ENCODE measurements at places on chromosomes 1 and 21.
A peak's percentile ranks its signal among the peaks of the same experiment; 100 is the strongest.

- no peak for DNase-seq
These were observed 147.8 kb upstream of the CD34 start for GRCh38 chr1:208058756-208059155.

- no peak for DNase-seq
These were observed 27.1 kb downstream of the MTF2 start for GRCh38 chr1:93106226-93106625.

GRCh38 chr1:234987415-234988154, 141.1 kb downstream of the TOMM20 start:
- DNase-seq, result no peak

DNA sequence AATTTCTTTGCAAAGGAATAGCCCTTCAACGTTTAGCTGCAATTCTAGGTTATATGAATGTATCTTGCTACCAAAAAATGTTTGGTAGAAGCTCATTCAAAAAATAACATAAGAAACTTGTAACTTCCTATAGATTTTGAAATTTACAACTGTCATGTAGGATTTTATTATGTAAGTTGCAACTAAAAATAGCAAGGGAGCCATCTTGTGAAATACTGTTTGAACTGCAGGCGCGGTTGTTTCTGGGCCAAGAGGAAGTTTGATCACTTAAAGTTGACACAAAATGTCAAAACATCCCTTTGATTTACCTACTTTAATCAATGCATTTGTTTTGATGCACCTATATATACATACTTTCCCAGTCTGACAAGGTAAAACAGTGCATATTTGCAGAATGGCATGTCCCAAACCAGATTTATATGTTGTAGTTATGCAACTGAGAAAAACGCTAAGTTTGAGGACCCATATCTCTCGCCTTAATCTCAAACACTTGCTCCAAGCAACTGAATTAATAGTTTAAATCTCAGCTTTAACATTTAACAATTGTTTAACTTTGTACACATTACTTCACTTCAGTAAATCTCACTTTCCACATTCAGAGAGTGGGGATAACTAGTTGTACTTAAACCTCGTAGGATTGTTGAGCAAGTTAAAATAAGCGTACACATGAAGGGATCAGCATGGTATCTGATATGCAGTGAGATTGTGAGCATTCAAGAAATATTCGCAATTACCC, 63.9 kb downstream of the KCNK2 start:
- DNase-seq, result no peak

GRCh38 chr1:112247036-112247597, 148.9 kb upstream of the CTTNBP2NL start:
- no peak for DNase-seq

DNA sequence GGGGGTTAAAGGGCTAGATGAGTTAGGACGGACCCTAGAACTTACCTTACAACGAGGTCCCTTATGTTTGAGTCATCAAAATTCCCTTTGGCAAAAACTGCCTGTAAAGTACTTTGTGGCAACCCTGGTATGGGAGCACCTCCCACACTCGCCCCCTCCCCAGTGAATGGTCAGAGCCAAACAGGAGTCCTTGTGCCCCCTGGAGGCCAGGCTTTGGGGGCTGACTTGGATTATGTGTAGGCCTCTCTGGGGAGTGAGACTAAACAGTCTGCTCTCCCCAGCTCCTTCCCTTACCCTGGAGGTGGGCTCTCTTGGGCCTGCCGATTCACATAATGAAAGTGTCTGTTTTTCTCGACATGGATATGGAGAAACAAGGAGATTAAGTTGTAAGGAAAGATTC, 81.2 kb downstream of the ADCY10 start:
- no peak for DNase-seq

DNA sequence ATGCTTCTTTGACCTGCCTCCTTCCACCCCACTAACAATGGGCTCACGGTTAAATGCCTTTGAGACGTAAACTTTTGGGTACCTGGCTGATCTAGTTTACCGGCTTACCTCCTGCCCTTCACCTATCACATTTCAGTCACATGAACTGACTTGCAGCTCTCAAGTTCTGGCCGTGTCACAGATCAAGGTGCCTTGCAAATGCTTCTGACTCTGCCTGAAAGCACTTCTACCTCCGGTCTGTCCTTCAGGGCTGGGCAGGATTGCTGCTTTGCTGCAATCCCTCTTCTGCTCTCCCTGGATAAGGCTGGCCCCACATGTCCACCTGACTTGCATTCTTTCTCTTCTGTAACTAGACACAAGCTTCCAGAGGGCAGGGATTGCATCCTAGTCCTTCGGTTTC, 69.0 kb downstream of the GRIK1 start:
- DNase-seq, result no peak

- no peak for DNase-seq
These were observed 54.7 kb downstream of the MAP3K7CL start for GRCh38 chr21:29185172-29185571.

DNA sequence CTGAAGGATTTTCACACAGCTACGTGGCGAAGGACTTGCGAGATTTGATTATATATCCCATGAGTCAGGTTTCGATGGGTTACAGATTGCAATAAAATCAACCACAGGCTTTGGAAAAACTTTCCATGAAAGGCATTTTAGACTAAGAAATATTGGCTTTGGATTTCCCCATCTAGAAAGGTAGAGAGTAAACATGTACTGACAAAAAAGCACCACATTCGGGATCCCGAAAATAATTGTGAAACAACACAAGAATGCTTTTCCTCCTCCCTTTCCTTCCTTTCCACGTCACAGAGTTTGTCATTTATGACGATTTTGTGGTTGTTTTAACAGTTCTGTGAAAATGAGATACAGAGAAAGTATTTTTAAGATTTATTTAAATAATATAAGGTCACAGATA, 38.5 kb downstream of the TGFB2 start:
- no peak for DNase-seq

GRCh38 chr21:41825216-41825615, 53.9 kb downstream of the PRDM15 start:
- no peak for DNase-seq

DNA sequence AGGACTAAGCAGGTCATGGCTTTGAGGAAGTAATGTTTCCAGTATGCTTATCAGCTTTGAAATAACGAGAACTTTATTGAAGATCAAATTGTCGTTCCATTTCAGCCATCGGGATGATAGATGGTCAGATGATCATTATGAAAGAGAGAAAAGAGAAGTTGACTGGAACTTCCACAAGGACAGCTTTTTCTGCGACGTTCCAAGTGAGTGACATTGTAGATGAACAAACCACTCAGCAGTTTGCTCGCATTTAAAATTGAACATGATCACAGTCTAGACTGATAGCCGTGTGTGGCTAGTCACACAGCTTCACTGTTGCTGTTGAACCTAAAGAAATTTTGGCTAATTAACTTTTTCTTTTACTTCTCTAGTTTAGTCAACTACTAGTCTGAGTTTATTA, 151.1 kb downstream of the TLR5 start:
- DNase-seq, result no peak

DNA sequence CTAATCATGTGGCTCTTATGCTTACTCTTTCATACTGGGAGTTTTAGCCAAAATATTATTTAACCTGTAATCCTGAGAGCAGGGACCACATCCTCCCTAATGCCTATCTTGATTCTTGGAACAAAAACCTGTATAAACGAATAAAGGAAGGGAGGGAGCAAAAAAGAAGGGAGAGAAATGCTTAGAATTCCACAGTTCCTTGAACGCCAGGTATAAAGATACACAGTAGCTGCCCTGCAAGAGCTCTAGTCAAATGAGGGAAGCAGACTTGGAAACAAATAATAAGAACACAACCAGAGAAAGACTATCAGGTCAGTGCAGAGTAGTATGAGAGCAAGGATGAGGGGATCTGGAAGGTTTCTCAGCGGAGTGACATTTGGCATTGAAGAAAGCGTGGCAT, 116.3 kb downstream of the SLC30A10 start:
- peak; percentile 2 for DNase-seq

DNA sequence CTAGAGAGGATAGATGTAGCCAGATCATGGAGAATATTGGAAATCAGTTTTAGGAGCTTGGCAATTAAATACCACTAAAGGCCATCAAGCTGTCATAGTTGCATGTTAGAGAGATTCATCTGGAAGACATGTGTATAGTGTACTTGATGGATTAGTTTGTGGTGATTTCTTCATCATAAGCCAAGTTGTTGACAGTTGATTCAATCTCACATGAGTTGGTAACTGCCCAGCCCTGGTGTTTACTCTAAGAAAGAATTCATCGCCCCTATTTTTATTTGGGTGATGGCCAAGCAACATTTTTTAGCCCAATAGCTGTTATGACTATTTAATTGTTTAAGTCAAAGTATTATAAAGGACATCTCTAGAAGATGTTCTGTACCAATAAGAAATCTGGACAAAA, 737.6 kb downstream of the PLA2G4A start:
- no peak for DNase-seq

DNA sequence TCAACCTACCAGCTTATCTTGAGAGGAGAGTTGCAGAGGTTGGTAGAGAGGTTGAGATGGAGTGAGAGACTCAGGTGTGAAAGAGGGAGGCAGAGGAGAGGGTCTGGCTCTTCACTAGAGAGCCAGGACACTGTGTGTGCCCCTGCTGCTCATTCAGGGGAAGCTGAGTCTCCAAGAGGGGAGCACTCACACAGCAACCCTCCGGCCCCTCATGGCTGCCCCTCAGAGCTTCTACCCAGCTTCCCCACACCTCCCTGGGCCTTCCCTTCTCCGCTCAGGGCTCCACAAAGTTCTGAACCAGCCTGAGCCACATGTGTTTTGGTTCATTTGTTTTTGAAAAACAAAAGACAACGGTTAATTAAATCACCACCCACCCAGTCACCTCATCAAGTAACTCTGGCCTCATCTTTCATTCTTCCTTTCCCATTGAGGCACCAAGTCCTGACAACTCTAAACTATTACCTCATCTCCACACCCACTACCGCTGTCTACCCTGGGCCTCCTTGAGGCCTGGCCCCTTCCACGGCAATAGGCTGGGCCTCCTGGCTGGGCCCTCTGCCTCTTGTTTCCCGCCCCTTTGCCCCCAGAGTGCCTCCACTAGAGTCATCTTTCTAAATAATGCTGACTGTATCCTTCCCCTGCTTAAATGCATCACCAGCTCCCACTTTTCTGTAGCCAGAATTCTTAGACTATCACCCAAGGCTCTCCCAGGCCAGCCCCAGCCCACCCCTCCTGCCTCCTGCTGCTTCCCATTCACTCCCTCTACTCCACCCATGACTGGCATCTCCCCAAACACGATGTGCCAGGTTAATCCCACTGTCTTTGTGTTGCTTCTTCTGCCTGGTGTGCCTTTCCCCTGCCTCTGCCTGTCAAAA, 33.0 kb downstream of the TNNT2 start:
- DNase-seq, result no peak

GRCh38 chr1:244173769-244174168, 122.7 kb downstream of the ZBTB18 start:
- DNase-seq, result no peak

DNA sequence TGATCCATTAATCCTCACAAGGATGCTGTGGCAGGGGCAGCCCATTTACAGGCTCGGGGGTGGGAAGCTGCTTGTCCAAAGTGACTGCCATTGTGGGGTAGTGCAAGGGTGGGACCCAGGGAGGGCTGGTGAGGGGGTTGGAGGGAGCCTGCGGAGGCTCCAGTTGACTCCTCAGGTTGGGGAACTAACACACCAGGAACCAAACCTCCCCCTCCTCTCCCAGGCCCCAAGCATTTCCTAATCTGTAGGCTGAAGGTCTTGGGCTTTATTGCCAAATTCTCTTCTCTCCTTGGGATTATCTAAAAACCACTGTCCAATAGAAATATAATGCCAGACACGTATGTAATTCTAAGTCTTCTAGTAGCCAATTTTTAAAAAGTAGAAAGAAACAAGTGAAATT, 18.2 kb downstream of the IKBKE start:
- no peak for DNase-seq

DNA sequence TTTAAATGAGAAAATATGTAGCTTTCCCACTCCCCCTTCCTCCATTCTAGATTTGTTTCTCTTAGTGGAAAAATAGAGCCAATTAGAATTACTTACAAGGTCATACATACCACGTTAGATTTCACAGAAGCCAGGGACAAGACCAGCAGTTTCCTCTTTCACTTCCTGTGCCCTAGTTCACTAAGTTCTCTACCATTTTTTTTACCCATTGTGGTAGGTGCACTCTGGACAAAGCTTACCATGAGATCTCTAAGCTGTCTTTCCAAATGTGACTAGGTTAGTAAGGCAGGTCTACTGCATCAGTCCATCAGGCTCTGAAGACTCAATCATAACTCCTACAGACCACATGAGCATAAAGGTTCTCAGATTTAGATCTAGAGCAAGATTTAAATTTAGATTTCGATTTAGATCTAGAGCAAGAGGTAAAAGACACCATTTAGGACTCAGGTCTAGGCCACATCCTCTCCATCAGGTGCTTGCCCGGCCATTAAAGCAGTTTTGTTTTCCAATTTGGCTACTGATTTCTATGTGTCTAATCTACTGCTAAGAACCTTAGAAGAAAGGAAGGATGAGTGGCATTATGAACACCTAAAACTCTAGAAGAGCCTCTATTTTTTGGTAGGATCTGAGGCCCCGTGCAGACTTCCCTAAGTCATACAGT, 235.3 kb downstream of the FAF1 start:
- DNase-seq, result peak; percentile 61

DNA sequence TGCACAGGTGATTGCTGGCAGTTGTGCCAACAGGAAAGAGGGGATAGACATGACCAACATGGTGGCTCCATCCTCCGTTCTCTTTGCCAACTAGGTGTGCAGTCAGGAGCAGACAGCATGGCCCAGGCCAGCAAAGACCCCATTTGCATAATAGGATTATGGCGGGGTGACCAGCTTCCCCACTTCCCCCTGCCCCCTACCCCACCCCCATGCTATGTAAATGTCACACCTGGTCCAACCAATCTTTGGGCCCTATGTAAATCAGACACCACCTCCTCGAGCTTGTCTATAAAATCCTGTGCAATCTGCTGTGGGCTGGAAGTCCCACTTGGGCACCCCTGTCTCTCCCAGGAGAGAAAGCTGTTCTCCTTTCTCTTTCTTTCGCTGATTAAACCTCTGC, 146.0 kb downstream of the SLC30A10 start:
- DNase-seq, result no peak

DNA sequence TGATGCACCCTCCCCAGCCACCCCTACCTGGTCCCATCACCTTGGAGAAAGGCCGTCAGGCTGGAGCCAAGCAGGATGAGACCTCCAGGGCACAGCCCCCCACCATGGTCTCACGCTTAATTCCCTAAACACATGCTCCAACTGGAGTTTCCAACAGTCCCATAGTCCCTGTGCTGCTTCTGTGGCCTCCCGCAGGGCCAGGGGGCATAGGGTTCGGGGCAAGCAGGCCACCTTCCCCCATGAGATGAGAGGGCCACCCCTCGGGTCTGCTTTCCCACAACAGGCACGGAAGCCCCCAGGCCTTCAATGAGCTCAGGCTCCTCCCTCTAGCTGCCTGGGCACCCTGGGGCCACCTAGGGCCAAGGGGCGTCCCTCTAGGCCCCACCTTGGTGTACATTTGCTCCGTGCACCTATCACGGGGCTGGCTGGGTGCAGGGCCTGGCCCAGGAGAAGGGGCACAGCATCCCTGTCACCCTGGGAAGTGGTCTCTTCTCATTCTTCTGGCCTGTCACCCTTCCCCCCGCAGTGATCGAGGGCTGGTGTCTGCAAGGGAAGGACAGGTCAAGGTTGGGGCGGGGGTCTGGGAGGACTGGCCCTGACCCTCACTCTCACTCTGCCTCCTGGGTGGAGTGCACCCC, 42.4 kb downstream of the TRIM11 start:
- no peak for DNase-seq

- no peak for DNase-seq
These were observed 25.4 kb upstream of the KIAA0040 start for GRCh38 chr1:175217721-175218531.
